ENCODE measurements at places on chromosomes 7 and 10.

DNA sequence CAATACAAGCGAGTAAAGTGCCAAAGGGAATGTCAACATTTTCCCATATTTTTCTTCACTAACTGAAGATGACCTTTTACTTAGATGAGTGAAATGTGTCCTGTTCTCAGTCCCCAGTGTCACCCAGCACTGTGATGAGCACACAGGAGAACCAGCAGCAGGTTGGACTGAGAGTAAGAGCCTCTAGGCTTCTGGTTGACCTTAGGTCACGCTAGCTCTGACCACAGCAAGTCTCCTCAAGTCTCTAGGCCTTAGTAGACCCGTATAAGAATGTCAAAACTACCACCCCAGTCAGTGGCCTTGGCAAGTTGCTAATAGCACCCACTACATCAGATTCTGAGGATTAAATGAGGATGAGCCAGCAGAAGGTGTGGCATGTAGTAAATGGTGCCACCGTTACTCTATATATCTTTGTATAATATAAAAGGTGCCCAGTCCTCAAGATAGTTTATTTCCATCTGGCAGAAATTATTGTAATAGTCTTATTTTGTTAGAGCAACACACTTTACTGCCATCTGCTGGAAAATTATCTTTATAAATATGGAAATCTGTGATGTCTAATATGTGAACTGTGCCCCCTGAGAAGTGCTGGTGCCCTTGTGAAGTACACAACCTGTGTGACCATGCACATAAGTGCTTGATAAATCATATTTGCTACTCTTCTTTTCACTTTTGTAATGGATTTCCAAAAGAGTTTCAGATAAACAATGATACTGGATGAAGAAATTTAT, 75.7 kb downstream of the SPAG6 start:
- no peak for DNase-seq

- DNase-seq, result no peak
These were observed 21.0 kb downstream of the PIP4K2A start for GRCh38 chr10:22693371-22693784.

GRCh38 chr7:150969475-150969874, 8.6 kb downstream of the KCNH2 start:
- DNase-seq, result no peak

DNA sequence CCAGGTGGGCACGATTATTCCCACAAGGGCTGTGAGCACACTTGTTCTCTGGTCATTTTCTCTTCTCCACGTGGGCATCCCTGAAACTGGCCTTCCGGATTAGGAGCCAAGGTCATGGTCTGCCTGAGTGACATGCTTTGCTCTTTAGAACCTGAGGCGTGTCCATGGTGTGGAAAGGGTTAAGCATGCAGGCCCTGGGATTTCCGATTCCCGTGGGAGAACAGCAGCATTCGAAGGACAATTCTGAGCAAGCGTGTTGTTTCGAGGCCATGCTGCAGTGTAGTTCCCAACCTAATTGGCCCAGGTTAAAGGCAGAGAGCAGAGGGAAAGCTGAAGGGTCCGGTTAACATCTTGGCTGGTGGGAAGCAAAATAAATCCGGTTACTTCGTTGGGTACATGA, 245.9 kb downstream of the SKAP2 start:
- DNase-seq, result no peak

DNA sequence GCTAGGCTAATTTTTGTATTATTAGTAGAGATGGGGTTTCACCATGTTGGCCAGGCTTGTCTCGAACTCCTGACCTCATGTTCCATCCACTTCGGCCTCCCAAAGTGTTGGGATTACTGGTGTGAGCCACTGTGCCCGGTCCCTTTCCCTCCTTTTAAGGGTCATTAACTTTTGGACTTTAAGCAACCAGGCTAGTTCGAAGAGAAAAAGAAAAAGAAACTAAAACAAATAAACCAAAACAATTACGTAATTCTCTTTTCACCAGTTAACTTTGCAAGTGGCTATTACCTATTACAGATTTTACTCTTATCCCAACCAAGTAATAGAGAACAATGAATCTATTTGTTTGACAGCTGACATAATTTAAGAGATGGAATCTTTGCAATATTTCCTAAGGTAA, 72.8 kb upstream of the SEMA3C start:
- DNase-seq, result no peak

- no peak for DNase-seq
These were observed 36.1 kb downstream of the SGPL1 start for GRCh38 chr10:70851597-70852475.

DNA sequence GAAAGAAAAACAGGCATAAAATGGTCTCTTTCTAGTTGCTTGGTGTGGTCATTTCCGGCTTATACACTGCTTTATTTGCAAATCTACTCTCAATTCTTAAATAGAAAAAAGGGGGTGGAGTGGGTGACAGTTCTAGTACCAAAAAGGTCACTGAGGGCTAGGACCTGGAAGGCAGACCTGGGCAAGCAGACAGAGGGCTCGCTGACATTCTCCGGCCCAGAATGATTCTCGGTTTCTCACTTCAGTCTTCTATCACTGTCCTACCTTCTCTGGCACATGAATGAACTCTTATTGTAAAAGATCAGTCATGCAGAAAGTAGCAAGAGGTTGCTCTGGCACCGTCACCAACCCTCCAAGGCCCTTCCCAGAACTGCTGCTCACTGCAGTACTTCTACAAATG, 54.0 kb downstream of the MALSU1 start:
- DNase-seq, result no peak
